NCI-H526 (cell line): ENCODE measurements at places on chromosomes 7 and 10.

DNA sequence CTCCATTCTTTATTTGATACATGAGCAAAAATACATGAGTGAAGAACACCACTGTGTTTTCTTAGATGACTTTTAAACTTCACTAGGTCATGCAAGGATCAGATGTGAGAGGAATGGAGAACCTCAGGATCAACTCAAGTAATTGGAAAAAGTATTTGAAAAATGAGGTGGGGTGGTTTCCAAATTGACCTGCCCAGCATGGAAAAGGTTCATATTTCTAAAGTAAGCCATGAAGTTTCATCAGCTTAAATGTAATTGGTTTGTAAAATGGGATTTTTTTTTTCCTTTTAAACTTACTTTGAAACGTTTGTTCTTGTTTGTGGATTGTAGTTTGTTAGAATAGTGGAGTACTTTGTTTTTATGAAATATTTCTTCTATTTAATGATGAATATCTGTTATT is 134.8 kb downstream of the MLLT10 start:
- DNase-seq, result no peak

DNA sequence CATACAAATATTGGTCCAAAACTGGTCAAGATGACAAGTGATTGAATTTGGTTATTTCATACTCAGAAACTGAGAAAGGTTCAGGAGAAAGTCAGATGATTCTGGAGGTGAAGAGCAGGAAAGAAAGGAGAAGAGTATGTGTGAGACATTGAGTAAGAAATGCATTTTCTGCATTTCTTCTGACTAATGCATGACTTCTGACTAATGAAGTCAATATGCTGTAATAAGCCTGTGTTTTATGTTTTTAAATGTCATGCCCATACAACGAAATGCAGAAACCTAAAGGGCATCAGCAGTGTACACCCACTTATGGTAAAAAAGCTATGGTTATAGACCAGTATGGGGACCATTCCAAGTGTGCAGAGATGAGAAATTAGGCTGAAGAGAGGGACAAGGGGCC is 1227.8 kb upstream of the SORCS1 start:
- DNase-seq, result no peak

DNA sequence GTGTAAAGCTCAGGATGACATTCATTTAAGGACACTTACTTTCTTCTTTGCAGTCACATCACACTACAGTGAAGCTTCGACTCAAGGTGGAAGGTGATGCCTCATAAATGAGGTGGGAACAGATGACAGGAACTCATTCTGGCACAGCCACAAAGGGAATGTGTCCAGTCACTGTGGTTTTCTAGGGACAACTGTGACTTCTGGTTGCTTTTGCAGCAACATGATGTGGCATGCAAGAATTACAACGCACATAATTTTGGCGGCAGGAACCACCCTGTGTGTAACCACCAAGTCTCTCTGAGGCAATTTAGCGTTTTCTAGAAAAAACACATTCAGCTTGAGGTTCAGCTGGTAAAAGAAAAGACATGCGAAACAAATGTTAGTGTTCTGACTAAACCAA is 32.0 kb upstream of the FERD3L start:
- no peak for DNase-seq

GRCh38 chr10:132443605-132443982 is 46.6 kb downstream of the PWWP2B start:
- DNase-seq, result peak; percentile 44

GRCh38 chr10:127100983-127101615 is 95.3 kb downstream of the INSYN2A start:
- no peak for DNase-seq

GRCh38 chr7:77399816-77400215 is 16.3 kb downstream of the GSAP start:
- DNase-seq, result no peak

DNA sequence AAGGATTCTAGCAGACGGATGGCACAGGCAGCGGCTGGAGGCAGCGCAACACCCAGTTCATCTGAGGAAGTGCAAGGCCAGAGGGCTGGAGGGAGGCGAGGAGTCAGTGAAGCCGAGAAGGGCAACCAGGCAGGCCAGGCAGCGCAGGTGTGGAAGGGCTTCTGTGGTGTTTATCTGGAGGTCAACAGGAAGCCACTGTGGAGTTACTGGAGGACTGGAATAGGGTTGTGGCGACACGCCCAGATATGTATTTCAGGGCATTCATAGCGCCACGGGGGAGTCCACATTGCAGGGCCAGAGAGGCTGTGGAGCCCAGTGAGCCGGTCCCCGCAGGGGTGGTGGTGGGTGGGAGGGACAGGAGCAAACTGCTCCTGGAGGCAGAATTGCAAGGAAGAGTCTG is 150.6 kb downstream of the CDH23 start:
- no peak for DNase-seq

DNA sequence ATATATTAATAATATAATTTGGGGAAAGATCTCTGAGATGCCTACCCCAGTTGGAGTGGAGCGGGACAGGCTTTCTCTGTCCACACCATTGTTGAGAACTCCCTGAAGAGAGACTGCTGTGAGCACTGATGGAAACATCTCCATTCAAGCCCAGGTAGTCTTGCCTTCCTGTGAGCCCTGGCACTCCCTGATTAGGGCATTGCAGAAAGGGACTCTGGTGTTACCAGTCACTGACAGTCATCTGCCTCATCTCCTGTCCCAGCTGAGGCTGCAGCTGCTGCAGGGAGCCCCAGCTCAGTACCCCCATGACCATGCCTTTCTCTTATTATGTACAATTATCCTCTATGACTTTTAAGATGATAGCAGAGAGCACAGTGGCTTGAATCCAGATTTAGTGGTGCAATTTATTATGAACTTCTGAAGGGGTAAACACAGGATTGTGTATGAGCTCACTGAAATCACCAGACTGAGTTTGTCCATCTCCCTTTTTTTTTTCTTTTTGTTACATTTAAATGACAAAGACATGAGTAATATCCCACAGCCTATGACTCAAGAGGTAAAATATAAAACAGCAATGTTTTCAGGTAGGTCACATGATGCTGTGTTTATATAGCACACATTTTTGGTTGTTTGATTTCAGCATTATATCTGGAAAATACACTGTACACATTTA is 236.9 kb downstream of the SLC25A13 start:
- DNase-seq, result peak; percentile 35

- no peak for DNase-seq
Observed at GRCh38 chr10:79106256-79107050, 37.7 kb downstream of the ZMIZ1 start.

DNA sequence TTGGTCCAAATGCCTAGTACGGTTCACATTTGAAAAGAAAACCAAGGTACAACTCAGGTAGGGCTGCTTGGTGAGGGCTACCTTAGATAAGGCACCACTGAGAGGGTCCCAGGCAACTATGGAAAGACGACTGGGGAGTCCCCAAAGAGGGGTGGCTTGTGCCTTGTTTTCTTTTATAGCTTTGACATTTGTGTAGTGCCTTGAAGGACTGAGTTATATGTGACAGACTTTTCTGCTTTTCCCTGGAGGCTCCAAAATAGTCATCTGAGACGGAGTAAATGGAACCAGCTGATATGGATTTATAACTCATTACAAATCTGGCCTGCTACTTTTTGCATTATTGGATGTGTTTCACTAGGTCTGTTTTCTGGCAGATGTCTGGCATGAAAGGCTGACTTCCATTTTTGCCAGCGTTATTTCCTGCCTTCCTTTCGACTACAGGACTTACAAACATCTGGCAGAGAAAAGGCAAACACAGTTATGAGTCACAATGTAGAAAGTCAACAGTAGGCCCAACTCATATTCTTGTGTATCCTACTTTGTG is 88.2 kb upstream of the IMMP2L start:
- no peak for DNase-seq

DNA sequence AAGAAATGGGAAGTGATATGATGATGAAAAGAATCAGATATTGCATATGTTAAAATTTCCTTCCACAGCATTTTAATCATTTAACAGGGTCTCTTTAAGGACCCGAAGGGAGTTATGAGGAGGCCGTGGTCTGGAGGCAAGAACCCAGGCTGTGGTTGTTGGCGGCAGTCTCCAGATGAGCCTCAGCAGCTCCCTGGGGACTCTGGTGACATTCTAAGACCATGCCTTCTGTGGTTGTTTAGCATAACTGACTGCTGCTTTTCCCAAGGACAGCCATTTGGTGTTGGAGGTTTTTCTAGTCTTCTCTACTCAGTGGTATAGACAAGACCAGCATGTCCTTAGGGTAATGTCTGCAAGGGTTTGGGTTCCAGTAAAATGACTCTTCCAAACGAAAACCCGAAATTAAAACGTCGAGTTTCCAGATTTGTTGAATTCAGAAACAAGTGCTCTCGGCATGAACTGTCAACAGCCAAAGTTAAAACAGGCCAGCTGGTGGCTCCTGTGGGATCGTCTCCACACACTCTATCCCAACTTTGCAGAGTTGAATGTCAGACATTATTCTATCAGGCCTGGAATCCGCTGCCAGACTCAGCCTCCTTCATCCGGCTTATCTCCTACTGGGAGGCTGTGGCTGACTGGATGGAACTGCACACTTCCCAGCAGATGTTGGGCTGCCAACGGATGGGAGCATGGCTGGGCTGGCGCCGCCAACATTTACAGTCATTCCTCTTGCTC is 183.1 kb downstream of the TAX1BP1 start:
- DNase-seq, result no peak

- DNase-seq, result no peak
Observed at GRCh38 chr10:282294-283139, 147.3 kb downstream of the ZMYND11 start.

- no peak for DNase-seq
Observed at GRCh38 chr7:46989247-46989646, 592.7 kb downstream of the TNS3 start.

- no peak for DNase-seq
Observed at GRCh38 chr10:35000936-35001335, 89.2 kb downstream of the CUL2 start.

DNA sequence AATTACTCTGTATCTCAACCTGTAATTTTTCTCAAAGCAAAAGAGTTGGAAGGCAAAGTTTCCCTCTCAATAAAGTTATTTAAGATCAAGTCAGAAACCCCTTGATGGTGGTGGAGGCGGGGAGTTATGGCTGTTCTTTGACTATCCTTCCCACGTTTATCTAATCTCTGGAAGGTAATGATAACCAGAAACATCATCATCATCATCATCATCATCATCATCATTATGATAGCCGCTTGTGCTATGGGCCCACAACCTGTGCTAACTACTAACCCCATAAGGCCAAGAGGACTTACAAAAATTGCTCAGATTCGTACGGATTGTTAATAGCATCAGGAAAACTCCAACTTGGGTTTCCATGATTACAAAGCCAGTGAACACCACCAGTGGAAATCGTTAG is 502.3 kb downstream of the SH2D4B start:
- no peak for DNase-seq

DNA sequence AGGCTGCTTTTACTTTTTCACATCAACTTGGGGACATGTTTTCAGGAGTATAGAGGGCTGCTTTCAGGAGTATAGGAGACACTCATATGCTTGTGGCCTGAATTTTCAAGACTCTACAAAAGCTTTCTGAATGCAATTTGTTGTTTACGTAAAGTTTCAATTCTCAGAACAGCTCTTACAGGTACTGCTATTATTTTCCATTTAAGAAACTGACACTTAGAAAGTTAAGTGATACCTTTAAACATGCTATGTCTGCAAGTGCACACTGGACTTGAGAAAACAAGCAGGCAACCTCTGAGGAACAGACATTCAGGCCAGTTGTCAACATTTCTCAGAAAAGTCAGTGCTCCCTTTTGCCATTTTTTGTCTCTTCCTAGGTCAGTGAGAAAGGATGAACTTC is 70.0 kb upstream of the PHYHIPL start:
- DNase-seq, result no peak

GRCh38 chr7:32453341-32454011 is 36.7 kb downstream of the LSM5 start:
- DNase-seq, result no peak

- DNase-seq, result no peak
Observed at GRCh38 chr7:48876087-48876486, 48.3 kb upstream of the CDC14C start.

GRCh38 chr10:44105696-44106095 is 279.2 kb downstream of the CXCL12 start:
- DNase-seq, result no peak

- no peak for DNase-seq
Observed at GRCh38 chr7:19674266-19674960, 34.4 kb downstream of the POLR1F start.

GRCh38 chr10:64396105-64396708 is 875.0 kb downstream of the REEP3 start:
- no peak for DNase-seq

DNA sequence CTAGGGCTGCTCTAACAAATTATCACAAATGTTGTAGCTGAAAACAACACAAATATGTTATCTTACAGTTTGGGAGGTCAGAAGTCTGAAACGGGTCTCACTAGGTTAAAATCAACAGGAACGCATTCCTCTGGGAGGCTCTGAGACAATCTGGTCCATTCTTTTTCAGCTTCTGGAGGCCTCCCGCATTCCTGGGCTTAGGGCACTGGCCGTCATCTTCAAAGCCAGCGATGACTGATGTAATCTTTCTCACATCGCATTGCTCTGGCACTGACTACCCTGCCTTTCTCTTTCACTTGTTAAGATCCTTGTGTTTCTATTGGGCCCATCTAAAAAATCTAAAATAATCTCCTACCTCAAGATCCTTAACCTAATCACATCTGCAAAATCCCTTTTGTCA is 1071.5 kb upstream of the C7orf33 start:
- DNase-seq, result no peak

DNA sequence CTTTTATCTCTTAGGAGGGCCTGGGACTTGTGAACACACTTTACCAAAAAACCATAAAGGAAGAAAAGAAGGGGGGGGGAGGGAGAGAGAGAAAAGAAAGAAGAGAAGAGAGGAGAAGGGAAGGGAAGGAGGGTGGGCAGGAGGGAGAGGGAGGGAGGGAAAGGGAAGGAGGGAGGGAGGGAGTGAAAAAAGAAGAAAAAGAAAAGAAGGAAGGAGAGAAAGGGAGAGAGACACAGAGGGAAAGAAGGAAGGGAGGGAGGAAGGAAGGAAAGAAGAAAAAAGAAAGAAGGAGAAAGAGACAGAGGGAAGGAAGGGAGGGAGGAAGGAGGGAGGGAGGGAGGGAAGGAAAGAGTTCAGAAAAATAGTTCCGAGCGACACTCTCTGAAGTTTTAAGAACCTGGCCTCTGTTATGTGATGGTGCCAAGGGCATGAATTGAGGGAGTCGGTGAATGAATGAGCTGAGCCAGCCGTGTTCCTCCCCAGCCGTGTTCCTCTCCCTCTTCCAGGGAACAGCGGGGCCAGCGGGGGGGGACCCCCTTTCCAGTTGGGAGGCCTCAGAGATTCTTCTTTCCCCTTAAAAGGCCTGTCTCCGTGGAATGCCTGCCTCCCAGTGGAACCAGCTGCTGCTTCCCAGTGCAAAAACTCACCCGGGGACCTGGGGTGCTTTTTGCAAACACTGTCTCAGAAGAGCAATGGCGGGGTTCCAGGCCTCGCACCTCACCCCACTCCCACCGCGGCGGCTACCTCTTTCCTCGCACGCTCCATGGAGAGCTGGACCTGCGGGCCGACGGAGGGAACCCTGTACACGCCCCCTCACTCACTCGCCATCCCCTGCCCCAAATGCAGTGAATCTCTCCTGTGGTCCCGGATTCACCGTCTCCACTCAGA is 84.1 kb downstream of the FOXL3 start:
- no peak for DNase-seq

GRCh38 chr10:98299341-98299740 is 31.3 kb upstream of the LOXL4 start:
- DNase-seq, result no peak
